ENCODE measurements at places on chromosomes 5 and 9.
A peak's percentile ranks its signal among the peaks of the same experiment; 100 is the strongest.

DNA sequence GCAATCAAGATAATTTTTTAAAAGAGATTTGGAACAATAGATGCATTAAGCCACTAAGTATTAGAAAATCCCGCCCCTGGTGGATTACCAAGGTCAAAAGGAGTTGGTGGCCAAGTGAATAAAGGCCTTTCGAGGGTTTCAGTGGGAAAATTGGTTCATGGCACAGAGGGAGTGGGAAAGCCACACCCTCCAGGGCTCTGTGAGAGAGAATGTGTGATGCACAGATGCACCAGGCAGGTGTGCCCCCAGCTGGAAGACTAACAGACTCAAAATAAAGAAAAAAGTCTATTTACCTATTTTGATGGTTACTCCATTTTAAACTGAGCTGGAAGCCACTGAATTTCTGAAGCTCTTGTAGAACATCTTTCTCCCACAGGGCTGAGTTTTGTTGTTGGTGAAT, 278.0 kb downstream of the DRD1 start:
- DNase-seq, result no peak

DNA sequence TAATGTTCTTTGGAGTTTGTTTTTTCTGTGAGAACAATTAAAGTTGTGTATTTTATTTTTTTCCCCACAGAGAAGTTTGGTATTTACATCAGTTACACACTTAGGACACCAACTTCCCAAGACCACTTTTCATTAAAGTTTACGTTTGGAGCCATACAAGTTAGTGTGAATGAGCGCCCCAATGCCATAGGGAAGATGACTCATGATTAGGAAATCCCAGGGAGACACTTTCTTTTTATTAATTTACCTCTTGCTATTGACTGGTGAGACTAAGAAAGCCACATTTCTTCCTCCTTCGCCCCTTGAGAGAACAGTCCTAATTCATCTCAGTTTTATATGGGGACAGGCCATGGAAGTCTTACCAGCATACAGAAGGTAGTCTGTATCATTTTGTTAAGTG, 57.1 kb downstream of the EDIL3 start:
- no peak for DNase-seq

DNA sequence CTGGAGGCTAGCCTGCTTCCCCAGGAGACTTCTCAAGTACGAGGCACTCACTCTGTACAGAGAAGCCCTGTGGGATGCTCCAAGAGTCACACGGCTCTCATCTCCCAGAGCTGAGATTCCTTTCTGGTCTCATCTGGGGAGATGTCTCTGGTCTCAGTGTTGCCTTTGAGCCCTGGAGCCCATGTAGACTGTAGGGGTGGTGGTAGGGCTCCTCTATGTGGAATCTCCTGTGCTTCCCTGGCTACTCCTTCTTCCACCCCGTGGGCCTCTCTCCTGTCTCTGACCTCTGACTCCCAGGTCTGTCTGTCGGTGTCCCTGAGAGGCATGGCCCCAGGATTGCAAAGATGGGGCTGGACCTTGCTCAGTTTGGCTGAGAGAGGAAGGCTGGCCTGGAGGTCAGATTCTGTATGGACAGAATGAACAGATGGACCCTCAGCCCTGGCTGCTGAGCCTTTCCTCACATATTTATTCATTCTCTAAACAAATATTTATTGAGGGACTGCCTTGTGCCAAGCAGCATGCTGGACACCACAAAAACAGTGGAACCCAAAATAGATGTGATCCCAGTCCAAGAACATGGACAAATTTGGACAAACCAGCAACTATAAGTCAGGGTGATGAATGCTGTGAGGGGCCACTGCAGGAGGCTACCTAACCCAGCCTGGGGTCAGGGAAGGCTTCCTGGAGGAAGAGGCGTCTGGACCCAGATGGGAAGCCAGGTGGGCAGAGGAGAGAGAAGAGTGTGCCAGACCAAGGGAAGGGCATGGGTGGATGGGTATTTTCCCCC, 2.6 kb downstream of the CCL19 start:
- no peak for DNase-seq

DNA sequence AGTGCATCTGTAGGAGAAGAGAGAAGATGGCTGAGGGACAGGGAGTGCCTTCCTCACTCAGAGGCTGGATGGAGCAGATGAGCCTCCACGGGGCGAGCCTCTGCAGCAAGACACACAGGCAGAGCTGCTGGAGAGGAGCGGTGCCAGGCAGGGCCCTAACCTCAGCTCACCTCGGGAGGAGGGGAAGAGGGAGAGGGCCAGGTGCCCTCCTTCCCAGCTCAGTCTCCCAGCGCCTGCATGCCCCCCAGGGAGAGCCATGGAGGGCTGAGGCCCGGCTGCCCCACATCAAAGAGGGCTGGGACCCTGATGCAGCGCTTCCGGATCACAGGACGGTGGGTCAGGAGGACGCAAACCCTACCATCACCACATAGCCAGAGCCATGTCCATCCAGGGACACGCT, 13.6 kb upstream of the SPATA31E1 start:
- no peak for DNase-seq

GRCh38 chr9:98998441-98999151, 54.9 kb downstream of the COL15A1 start:
- DNase-seq, result peak; percentile 43

DNA sequence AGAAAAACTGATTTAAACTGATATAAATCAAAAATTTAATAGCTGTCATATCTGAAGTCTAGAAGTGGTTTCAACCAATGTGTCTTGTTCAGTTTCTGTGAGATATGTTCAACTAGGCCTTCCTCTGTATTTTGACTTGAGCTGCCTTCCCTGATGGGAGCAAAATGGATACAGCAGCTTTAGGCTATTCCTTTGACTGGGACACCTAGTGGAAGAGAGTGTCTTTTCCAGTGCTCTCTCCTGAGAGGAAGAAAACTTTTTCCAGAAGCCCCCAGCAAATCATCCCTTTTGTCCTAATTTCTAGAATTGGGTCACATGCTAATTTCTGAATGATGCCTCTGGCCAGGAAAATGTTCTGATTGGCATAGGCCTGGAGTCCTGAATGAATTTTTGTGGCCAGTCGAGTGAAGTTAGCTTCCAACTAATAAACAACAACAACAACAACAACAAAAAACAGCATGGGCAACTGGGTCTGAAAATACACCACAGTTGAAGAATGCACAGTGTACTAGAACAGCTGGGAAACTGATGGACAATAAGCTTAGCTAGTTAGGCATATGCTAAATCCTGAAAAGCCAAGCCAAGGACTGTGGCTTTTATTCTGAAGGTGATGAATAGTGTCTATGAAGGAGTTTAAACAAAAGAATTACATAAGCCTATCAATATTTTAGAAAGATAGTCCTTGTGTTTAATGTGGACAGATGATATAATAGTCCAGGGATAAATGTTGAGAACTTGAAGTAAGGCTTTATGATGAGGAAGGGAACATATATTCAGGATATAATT, 125.7 kb downstream of the FBN2 start:
- no peak for DNase-seq

All from COR-L47 (cell line).